Lower lobe of right lung (tissue), 2 donors: ENCODE measurements at places on chromosomes 2 and 18.
A peak's percentile ranks its signal among the peaks of the same experiment; 100 is the strongest.

- peak; percentile 35 for DNase-seq
These were observed 3.4 kb downstream of the CHRNG start for GRCh38 chr2:232542715-232543467.

DNA sequence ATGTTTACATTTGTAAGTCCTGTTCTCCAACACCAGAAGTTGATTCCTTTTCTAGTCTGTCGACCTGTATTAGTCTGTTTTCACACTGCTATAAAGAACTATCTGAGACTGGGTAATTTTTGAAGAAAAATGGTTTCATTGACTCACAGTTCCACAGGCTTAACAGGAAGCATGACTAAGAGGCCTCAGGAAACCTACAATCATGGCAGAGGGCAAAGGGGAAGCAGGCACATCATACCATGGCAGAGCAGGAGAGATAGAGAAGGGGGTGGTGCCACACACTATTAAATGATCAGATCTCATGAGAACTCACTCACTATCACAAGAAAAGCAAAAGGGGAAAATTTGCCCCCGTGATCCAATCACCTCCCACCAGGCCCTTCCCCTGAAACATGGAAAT lies 112.8 kb upstream of the MAP3K20 start:
- no peak for DNase-seq

DNA sequence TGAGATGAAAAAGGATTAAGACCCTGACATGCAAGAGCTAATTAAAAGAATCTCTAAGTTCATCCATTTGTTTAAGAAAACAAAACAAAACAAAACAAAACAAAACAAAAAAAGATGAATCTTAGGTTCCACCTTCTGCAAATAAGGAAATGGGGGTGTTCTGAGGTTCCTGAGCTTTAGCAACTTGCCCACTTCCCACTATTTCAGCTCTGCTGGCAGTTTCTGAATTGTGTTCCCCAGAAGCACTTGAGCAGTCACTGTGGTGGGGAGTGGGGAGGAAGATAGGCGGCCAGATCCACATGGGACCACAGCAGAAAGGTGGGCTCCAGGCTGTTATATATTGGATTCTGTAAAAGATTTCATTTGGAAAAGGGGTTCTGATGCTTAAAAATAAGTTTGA lies 20.3 kb downstream of the INO80C start:
- DNase-seq = no peak

- no peak for DNase-seq
These were observed 133.3 kb upstream of the HS6ST1 start for GRCh38 chr2:128452024-128452411.

- no peak for DNase-seq
These were observed 90.0 kb upstream of the ATL2 start for GRCh38 chr2:38466876-38467767.

- no peak for DNase-seq
These were observed 180.1 kb downstream of the CDH2 start for GRCh38 chr18:27996801-27997272.

DNA sequence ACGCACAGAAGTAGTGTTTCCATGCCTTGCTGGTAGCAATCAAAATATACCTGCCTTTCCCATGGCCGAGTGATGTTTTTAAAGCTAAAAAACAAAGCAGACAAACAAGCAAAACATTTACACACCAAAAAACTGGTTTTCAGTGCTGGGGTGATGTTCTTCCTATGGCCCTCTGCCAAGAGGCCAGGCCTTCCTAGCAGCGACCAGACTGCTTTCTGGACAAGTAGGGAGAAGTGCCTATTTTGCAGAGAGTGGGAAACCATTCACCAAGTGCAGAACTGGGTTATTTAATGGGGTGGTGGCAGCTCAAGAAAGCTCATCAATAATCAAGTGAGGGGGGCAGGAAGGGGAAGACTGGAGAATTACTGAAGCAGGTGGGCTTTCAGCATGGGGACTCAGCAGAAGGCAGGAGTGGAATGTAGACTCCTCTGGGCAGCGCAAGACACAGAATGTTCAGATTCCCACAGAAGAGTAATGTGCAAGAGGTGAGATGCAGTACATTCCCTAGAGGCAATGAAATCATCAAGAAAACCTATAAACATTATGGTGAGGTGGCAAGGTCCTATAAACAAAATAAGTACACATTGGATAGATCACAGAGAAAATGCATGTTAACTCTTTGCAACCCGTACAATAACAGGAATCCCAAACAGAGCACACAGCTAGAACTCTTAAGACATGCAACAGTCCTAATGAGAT lies 44.0 kb downstream of the CPO start:
- no peak for DNase-seq

DNA sequence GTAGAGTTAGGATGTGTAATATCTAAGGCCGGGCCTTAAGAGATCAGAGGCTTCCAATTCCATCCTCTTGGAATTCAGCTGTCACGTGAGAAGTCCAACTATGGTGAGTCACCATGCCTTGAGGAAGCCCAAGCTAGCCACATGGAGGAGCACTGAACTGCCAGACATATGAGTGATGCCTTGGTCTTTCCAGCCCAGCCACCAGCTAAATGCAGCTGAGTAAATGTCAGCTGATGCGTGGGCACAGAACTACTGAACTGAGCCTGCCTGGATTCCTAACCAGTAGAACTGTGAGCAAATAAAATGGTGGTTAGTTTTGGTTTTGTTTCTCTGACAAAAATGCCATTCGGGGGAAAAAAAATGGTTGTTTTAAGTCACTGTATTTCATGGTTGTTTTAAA lies 153.7 kb upstream of the SERTAD2 start:
- peak; percentile 50 for DNase-seq
